ENCODE measurements at places on chromosomes 1 and 21.

GRCh38 chr21:31334648-31335121 is 9.4 kb downstream of the TIAM1 start:
- no peak for DNase-seq

GRCh38 chr1:29986986-29987385 is 736.4 kb downstream of the MATN1 start:
- no peak for DNase-seq

DNA sequence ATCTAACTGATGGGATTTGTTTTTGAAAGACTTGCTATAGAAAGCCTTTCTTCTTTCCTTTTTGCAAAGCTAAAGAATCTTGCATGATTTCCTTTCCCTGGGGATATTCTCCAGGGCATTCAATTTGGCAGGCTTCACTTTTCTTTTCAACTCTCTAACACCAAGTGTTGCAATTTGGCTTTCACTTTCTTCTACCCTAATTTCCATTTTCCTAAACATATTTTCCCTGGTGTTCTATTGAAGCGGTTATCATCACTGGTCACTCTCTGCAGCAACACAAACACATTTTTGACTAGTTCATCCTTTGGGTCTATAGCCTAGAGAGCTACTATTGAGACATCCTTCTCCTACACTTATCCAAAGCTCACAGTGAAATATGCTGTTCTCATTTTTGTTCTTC is 424.5 kb downstream of the NEGR1 start:
- DNase-seq = no peak

DNA sequence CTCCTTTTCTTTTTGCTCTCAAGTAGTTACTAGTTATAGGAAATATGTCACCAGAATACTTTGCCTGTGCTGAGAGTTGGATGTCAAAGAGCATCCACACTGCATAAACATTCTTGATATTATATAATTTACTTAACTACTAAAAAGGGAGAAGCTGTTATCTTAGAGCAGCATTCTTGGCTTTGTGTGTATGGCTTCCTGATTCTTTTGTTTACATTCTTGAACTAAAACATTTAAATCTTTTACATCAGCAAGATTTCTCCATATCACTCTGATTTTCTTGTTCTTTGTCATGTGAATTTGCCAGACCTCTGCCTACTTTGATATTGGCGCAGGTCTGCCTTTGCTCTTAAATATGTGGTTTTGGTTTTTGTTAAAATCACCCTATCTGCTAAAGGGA is 48.8 kb downstream of the SUCO start:
- DNase-seq = no peak

DNA sequence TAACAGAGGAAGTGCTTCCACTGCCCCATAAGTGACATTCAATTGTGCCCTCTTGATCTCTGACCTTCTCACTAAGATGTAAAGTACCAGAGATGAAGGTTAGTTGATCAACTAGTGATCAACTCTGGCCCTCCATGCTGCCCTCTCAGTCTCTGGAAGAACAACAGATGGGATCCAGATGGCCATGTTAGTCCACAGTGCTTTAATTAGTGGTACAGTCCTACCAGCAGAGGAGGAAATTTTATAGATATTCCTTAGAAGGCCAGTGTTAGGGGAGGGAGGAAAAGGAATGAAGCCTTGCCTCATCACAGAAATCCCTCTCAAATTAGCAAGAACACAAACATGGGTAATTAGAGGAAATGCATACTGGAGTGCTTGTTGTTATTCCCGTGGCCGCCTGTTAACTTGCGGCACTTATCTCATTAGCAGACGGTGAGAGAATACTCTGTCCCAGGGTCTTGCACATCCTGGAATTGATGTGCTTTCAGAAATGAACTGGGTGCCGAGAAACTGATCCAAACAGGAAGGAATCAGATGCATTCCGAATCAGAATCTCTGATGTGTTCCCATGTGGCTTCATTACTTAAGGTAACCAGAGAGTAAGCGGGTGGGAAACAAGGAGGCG is 91.1 kb upstream of the RGS4 start:
- DNase-seq = no peak

- no peak for DNase-seq
Observed at GRCh38 chr1:107550358-107550757, 409.5 kb downstream of the NTNG1 start.

GRCh38 chr1:26353976-26354820 is at the start of gene CRYBG2:
Gene CRYBG2 (minus strand): TSS chr1:26354130. CDS start chr1:26346657, 7,473 bp downstream.
- DNase-seq = no peak

DNA sequence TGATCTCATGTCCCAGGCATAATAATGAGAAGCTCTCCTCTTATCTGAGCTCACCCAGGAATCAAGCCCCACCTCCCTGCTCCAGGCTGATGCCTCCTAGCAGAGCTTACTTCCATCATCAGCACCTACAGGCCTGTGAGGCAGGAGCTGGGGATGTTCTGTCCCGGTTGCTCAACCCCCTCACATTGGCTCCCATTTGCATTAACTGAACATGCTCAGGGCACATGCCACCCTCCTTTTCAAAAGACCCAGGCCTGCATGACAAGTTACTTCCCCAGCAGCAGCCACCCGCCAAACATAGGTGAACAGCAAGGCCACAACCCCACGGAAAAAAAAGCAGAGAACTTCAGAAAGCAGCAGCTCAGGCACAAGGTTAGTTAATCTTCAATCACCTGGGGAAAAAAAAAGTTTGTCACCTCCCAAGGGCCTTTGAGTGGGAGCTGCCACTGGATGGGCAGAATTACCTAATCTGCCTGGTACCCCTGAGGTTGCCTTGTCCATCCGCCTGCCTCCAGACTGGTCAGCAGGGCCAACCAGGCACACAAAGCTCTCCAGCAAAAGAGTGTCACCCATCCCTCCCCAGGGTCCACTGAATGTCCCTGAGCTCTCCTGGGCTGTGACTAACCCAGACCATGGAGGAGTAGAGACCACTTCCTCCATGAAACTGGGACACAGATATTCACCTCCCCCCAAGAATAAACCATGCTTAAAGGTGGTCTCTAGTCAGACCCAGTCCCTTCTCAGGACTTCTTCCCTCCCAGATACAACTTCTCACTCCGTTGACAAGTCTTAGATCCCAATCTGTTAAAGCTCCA is 4.4 kb downstream of the KCNN3 start:
- no peak for DNase-seq

DNA sequence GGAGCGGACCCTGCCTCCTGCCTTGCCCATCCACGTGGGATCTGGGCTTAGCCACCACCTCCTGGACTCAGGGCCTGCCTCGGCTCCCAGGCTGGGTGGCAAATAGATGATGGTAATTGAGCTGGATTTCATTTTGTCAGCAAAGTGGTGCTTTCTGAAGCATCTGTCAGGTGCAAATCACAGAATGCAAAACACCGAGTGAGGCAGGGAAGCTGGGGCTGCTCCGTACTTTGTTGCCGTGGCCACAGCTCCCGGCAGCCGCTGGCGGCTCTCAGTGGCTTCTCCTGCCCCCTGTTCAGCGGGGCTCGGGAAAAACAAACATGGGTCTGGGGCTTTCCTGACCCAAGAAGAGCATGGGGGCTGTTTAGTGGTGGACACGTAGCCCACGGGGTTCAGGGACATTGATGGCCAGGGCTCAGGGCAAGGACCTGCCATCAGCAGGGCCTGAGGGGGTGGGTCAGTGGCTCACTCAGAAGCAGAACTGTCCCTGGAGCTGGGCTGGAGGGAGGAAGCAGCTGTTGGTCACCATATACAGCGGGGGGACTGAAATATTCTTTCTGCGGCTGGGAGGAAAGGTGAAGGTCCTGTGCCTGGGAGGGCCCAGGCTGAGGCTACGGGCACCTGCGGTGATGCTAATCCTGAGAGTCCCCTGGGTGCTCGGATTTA is 130.0 kb upstream of the VAMP3 start:
- DNase-seq = no peak

DNA sequence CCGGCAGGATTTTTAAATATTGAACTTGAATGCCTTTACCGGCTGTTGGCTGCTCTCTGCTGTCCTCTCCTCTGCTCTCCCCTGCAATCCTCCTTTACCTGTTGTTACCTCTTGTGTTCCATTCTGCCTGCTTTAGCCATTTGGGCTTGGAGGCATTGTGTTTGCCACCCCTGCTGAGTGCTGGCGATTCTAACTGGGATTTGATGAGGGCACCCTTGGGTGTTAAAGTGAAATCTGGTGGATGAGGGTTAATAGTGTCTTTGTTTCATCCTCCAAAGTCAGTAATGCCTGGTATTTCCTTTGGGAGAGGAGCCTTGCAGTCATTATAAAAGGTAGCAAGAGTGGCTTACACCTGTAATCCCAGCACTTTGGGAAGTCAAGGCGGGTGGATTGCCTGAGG is 9.9 kb downstream of the SZRD1 start:
- DNase-seq = no peak

GRCh38 chr1:92577261-92577895 is 90.7 kb upstream of the GFI1 start:
- no peak for DNase-seq

- DNase-seq = no peak
Observed at GRCh38 chr1:103107741-103108375, 464 bp downstream of the COL11A1 start.

- DNase-seq = no peak
Observed at GRCh38 chr1:29689372-29690030, 453.2 kb downstream of the PTPRU start.

DNA sequence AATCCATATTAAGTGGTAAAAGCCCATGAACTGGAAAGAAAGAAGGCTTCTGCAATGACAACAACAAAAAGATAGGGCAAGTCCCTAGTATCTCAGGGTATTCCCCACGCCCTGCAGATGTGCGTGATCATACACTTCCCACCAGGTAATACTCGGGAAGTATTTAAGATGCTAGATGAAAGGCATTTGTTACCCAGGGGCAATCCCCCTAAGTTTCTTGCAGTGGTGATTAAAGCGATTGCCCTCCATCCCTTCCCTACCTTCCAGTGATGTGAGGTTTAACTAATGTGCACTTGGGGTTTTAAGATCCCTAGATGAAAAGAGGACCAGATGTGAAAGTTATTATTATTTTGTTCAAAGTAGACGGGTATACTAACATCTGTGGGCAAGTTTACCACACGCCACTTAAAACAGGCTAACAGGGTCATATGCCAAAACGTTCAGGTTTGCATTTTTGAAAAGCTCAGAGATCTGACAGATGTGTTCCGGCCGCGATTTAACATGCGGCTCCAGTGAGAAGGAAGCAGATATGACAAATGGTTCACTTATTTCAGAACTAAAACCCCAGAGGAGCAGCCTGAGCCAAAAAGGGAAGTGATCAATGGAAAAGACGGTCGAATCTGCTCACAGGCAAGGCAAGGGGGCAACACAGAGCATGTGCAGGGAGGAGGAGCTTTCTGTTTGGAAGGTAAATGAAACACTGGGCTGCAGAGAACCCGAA is 17.4 kb downstream of the TIAM1 start:
- no peak for DNase-seq

- no peak for DNase-seq
Observed at GRCh38 chr21:26800970-26801431, 44.2 kb downstream of the ADAMTS1 start.

- DNase-seq = no peak
Observed at GRCh38 chr1:99537886-99538617, 107.9 kb upstream of the PALMD start.

DNA sequence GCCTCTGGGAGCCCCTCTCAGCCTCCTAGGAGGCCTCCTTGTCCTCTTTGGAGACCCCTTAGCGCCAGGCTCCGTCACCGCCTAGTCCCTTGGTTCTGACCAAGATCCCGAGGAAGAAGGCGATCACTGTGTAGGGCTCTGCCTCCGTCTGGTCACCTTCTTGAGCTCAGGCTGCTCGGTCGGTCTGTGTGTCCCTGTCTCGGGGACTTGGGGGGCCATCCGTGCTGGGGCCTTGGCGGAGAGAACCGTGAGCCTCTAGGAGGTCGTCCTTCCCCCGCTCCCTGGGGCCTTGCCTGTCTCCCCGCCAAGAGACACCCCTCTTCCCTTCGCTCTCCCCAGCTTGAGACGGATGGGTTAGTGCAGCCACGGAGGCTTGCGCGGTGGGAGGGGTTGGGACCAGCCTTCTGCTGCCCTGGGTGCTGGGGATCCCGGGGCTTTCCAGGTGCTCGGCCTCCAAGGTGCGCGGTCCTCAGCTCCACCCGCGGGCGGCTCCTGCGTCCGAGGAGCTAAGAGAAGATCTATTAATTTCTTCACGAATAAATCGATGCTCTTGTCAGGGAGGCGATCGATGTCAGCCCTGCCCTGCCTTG is 701 bp upstream of the INSRR start:
- no peak for DNase-seq

DNA sequence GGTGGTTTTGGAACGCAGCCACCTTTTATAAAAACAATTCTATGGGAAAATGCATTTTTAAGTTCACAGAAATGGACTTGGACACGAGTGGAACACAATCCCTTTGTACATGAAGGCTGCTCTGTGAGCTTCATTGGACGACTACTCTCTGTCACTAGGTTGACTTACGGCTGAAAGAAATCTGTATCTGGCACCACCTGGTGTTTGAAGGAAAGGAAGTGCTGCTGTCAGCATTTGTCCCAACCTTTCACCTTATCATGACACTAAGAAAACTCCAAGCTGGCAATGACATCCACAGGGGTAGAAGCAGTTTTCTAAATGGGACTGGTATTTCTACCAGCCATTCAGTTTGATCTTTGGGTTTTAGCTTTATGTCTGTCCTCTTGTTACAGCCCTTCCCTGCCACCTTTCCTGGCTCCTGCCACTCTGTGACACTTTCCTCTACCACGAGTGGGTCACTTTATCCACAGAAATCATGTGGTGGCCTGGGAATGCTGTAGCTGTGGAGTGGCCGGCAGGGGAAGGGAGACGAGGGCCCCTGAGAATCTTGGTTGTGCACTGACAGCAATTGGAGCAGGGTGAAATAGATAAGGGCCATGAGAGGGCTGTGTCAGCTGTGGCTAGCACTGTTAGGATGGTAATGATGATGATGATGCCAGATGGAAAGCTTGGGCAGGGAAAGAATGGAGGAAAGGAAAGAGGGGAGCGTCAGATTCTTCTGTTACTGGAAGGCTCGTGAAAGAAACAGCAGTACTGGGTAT is 85.2 kb downstream of the TBX19 start:
- DNase-seq = no peak

DNA sequence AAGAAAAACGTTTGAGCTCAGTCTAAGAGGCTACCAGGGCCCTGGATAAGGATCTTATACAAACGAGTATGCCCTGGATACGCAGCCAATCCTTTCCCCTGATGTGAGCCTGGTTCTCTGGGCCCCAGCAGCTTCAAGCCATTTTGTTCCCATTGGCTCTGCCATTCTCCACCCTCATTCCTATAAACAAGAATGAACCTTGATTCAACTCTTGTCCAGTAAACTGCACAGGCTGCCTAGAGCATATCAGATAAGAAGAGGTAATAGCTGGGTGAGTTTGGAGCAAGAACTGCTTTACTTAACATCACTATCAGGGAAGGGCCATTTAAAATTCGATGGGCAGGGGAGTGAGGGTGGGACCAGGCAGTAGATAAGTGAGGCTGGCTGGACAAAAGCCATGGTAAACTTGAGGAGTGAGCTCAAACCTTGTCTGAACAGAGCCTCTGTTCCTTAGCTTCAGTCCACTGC is 11.3 kb downstream of the BTG2 start:
- no peak for DNase-seq

- no peak for DNase-seq
Observed at GRCh38 chr1:230717251-230717650, 3.3 kb upstream of the AGT start.

DNA sequence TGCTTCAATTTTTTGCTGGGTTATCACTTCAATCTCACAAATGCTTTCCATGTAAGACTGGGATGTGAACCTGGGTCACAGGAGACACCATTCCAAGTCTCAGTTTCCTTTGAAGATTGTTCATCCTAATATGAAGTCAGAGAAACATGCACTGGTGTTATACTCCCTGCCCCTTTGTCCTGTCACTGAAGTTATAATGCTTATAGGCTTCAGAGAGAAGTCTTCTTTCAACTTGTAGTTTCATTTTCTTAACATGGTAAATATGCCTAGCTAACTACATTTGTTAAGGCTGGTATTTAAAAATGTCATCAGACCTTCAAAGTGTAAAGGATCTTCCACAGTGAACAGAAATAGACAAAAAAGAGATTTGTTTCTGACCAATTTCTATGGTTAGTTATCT is 1195.9 kb downstream of the MRPL39 start:
- no peak for DNase-seq
